ENCODE measurements at places on chromosomes 7 and 10.

- DNase-seq: no peak
Measured at GRCh38 chr10:91354166-91355075, 55.7 kb upstream of the HECTD2 start.

DNA sequence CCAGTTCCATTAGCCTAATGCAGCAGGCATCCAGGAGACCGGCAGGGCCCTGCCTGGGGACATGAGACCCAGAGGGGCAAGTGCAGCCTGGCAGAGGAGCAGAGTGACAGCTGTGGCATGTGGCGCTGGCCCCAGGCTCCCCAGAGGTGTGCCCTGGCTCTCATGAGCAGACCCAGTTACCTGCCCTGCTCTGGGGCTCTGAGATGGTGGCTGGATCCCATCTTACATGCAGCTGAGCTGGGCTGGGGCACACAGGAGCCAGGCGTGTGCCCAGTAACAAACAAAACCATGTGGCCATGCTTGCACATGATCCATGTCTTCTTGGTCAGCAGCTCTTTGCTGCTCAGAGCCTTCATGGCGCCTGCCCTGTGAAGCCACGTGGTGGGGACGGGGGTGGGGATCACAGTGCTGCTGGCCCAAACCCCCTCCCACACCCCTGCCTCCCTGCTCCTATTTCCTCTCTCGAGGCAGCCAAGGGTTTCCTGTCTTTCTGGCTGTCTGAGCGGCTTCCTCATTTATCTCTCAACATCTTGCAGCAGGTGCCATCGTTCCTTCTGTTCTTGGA lies 40.3 kb upstream of the GTF2I start:
- peak; percentile 17 for DNase-seq

DNA sequence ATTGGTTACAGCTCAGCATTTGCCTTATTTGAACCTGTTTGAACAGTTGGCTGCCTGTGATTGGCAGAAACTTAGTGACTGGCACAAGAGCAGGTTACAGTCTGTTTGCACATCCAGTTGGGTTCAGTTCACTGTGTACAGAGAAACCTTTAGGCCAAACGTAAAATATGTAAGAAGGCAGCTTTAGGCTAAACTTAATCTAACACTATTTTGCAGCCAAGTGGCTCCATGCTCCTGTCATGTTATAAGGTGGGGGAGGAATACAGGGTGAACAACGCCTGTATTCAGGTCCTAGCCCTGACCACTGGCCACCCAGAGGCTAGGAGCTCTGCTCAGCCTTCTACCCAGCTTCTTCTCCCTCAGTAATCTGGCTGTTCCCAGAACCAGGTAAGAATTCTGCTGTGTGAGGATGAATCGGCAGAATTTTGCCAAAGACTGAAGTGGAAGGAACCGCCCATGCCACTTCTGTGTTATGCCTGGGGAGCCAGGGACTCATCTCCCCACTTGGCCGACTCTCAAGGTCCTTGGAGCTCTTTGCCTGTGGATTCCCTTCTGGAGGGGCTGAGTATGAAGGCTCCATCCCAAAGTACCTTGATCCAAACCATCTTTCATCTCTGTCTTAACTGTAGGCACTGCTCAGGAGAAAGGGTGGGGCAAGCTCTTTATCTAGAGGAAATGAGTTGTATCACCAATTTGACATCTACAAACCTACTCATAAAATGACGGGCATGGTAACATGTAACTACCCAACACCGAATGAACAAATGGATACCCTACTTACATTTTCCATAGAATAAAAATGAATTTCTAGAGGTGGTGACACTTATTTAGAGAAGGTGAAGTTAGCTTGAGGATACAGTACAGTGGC lies 164.4 kb upstream of the NAMPT start:
- DNase-seq: no peak

- DNase-seq: no peak
Measured at GRCh38 chr7:30815951-30816644, 44.9 kb downstream of the MINDY4 start.

- no peak for DNase-seq
Measured at GRCh38 chr7:97024209-97025129, at the start of gene DLX5. TSS of gene DLX5 (minus strand) at chr7:97024831. CDS start at chr7:97024623, 208 bp downstream.

- DNase-seq: no peak
Measured at GRCh38 chr10:44860811-44861736, 50.1 kb upstream of the TMEM72 start.

DNA sequence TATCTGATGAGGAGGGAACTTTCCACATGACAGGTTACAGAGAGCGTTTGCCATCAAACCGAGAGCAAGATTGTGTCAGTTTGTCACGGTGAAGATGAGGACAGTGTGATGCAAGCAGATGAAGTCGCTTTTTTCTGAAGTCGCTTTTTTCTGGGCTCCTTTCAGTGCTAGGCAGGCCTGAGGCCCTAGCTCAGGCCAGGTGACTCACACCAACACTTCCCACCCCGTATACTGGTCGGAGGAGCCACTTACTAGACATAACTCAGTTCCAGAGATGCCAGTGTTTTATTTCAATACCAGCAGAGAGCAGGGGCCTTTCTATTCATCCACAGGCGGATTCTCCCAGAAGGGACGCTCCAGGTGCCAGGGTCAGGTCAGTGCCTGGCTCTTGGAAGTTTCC lies 58.9 kb downstream of the SFMBT2 start:
- no peak for DNase-seq

GRCh38 chr10:120738658-120739057 lies 112.5 kb upstream of the WDR11 start:
- DNase-seq: no peak

- peak; percentile 31 for DNase-seq
Measured at GRCh38 chr7:143222782-143223181, 945 bp downstream of the TAS2R40 start.

All from SIG-M5 (cell line).